SHP77 treated with DMSO at 0.1 percent for 48 hours (cell line): ENCODE measurements at places on chromosomes 13 and 19.

- DNase-seq, result no peak
These were observed 744.1 kb downstream of the UQCRFS1 start for GRCh38 chr19:28468701-28469459.

DNA sequence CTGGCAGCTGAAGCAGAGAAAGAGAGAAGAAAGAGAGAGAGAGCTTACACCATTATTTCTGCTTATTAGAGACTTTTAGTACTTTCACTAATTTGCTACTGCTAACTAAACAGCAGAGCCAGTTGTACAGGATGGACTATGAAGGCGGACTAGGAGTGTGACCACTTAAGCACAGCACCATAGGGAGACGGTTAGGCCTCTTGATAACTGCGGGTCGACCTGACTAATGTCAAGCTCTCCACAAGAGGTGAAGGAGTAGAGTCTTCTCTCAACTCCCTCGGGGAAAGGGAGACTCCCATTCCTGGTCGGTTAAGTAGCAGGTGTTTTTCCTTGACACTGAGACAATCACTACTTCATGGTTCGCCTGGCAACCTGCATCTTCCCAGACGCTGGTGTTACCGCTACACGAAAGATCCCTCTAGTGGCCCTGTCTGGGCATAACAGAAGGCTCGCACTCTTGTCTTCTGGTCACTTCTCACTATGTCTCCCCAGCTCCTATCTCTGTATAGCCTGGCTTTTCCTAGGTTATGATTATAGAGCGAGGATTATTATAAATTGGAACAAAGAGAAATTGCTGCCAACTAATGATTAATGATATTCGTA is 5.3 kb upstream of the PSG7 start:
- no peak for DNase-seq

- no peak for DNase-seq
These were observed 221.9 kb downstream of the LIG4 start for GRCh38 chr13:107993239-107993949.

GRCh38 chr13:67518785-67519184 is 288.6 kb upstream of the PCDH9 start:
- DNase-seq, result no peak

DNA sequence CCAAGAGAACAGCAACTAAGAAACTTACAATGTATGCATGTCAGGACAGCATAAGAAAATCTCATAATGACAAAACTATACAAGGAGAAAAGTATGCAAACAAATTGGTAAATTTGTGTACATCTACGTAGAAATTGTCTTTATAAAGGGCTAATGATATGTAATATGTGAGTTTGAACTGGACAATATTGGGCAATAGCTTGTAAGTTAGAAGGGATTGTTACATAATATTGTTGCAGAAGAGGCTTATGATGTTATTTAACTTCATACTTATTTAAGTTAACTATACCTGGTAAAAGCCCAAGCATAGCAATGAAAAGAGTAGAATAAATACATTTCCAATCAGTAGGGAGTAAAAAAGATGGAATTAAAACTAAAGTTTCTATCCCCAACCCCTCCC is 134.0 kb downstream of the MAB21L1 start:
- DNase-seq, result no peak

DNA sequence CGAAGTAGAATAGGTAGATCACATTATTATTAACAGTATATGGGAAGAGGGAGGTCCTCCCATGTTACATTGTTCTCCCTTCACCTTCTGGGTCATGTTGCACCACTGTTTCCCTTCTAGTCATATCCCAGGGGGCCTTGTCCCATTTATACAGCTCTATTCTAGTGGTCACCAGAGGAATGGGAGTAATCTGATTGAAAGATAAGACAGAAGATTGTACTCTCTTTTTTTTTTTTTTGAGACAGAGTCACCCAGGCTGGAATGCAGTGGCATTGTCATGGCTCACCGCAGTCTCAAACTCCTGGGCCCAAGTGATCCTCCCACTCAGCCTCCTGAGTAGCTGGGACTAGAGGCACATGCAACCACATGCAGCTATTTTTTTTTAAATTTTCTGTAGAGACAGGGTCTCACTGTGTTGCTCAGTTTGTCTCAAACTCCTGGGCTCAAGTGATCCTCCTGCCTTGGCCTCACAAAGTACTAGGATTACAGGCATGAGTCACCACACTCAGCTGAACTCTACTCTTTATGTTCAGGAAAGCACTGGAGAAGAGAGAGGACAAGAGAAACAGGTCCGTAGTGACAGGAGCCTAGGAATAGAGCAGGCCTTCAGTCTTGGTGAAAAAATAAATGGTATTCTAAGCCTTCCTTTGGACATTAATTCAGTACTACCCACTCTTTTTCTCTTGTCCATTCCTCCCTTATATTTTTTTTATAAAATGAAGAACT is 4.3 kb upstream of the ZNF529 start:
- no peak for DNase-seq

GRCh38 chr13:113907635-113908617 is 44.0 kb upstream of the GAS6 start:
- peak; percentile 95 for DNase-seq

DNA sequence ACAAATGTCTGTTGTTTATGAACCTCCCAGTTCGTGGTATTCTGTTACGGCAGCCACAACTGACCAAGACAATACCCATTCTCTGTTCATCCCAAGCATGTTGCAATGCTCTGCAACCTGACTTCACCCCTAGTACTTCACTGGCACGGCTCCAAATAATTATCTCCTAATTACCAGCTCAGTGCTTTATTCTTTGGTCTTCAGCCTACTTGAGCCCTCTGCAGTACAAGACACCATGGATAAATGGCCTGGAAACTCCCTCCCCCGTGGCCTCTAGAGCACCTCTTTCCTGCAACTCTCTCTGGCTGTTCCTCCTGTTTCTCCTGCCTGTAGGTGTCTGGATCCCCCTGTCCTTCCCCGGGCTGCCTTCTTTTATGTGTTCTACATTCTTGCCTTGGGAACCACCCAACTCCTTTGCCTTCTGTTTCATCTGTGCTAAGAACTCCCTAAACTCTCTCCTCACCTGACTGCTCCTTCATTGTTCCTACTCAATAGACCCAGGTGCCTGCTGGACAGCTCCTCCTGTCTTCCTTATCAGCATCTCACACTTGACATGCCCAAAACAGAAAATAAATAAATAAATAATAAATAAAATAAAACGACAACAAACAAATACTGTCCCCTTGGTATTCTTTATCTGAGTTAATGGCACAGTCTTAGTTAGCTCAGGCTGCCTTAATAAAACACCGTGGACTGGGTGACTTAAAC is 200.4 kb upstream of the IPO5 start:
- no peak for DNase-seq
